ENCODE measurements at places on chromosomes 3 and 15.

- no peaks in the 10 kb centered on the region for H3K36me3 ChIP-seq
- H3K4me3 ChIP-seq = no peak overlapping the region
- H3K27me3 ChIP-seq = no peaks in the 10 kb centered on the region
- peaks cover 23% of the 10 kb centered on the region for H3K4me1 ChIP-seq
- H3K27ac ChIP-seq = no peak overlapping the region
Observed at GRCh38 chr3:152396867-152397266, 128.1 kb downstream of the MBNL1 start.

DNA sequence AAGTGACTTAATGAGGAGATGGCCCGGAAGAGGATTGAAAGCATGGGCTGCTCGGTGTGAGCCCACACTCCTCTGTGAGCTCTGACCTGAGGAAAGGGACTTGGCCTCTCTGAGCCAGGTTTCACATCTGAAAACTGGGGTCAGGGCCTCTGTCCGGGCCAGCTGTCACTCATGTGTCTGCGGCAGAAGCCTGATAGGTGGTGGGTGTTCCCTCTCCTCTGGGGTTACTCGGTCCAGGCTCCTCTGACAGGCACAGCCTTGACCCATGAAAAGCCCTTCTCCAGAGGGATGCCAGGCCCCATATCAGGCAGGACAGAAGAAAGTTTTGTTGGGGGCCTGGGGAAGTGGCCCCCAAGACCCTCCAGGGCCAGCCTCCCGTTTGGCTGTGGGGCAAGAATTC lies 131.4 kb downstream of the CHSY1 start:
- no peaks in the 10 kb centered on the region for H3K36me3 ChIP-seq
- DNase-seq = no peak
- no peak overlapping the region for H3K4me3 ChIP-seq
- H3K4me1 ChIP-seq = peaks cover 28% of the 10 kb centered on the region
- no peaks in the 10 kb centered on the region for H3K27me3 ChIP-seq
- no peak overlapping the region for H3K27ac ChIP-seq

DNA sequence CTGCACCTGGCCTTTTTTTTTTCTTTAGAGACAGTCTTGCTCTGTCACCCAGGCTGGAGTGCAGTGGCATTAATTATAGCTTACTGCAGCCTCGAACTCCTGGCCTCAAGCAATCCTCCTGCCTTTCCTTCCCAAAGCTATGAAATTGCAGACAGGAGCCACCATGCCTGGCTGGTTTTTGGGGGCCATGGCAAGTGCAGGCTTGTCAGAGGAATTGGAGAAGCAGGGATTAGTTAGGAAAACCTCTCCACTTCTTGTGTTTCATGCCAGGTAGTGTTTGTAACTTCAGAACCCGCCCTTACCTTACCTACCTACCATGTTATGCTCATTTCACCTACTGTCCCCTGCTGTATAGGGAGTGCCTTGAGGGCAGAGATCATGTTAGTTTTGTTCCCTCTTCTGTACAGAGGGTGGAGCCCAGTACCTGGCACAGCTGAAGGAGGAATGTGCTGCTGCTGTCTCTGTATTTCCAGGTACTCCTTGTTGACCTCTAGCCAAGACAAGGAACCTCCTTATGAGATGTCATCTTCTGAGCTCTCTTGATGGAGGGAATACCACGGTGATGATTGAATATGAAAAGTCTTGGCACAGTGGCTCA lies 43.8 kb downstream of the TRAK1 start:
- no peak overlapping the region for H3K27ac ChIP-seq
- no peak overlapping the region for H3K4me3 ChIP-seq
- no peaks in the 10 kb centered on the region for H3K27me3 ChIP-seq
- DNase-seq = no peak
- H3K36me3 ChIP-seq = no peaks in the 10 kb centered on the region

GRCh38 chr3:149395107-149396089 lies 17.9 kb upstream of the TM4SF1 start:
- no peaks in the 10 kb centered on the region for H3K36me3 ChIP-seq
- H3K4me3 ChIP-seq = no peak overlapping the region
- H3K27ac ChIP-seq = no peak overlapping the region
- peak; percentile 31 for DNase-seq
- H3K4me1 ChIP-seq = peaks cover 5% of the 10 kb centered on the region
